Activated T-cell treated with anti-CD3 and anti-CD28 coated beads, Interleukin-2, amount 50 U/mL, for 24 hours (primary cell): ENCODE measurements at places on chromosomes 3 and 15.

DNA sequence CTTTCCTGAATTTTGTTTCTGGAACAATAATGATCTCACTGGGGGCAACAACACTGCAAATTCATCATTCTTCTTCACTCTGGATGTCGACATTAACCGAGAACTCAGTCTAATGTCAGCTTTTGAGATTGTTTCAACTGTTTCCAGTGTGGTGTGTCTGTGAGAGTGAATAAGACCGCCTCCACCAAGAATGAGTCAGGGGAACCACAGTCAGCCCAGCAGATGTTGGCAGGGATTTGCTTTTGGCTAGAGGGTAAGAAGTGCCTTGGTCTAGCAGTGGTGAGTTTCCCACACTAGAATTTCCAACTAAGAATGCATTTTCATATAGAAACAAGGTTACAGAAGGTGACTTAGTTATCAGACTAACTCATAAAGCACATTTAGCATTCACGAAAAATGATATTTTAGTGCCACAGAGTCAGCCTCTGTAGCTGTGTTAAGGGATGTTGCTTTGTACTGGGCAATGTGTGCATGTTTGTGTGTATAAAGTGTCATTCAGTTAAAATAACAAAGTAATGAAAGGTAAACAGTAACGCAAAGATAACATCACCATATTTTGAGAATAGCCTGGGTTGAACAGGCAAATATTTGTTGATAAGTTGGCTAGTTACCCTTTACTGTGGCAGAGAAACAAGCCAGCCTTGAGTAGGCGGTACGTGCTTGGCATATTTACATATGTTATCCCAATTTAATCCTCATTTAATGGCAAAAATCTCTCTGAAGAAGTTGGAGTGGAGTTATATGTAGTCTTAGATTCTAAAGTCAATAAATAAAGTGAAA, 33.8 kb downstream of the DRD3 start:
- no peak for DNase-seq

GRCh38 chr3:169811631-169812331, 889 bp upstream of the LRRIQ4 start:
- no peak for DNase-seq

- DNase-seq: no peak
Measured at GRCh38 chr3:175919133-175919532, 1060.0 kb downstream of the NAALADL2 start.

DNA sequence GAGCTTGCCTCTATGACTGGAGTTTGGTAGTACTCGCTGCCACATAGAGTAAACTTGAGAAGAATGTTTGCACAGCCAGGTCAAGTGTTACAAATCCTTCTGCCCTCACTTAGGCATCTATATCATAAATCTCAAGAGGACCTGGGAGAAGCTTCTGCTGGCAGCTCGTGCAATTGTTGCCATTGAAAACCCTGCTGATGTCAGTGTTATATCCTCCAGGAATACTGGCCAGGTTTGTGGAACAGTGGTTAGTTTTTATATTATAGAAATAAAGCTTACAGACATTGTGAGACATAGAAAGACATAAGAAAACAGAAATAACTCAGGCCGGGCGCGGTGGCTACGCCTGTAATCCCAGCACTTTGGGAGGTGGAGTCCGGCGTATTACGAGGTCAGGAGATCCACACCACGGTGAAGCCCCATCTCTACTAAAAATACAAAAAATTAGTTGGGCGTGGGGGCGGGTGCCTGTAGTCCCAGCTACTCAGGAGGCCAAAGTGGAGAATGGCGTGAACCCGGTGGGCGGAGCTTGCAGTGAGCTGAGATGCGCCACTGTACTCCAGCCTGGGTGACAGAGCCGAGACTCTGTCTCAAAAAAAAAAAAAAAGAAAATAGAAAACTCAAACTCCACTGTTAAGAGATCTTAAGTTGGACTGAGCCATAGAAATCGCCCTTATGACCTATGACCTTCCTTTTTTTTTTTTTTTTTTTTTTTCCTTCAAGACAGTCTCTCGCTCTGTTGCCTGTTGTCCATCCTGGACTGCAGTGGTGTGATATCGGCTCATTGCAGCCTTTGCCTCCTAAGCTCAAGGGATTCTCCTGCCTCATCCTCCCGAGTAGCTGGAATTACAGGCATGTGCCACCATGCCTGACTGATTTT, 2.2 kb downstream of the RPSA start:
- peak; percentile 63 for DNase-seq

GRCh38 chr15:49686599-49686998, 65.8 kb downstream of the DTWD1 start:
- no peak for DNase-seq

- DNase-seq: no peak
Measured at GRCh38 chr3:99624496-99625236, 13.7 kb upstream of the COL8A1 start.

DNA sequence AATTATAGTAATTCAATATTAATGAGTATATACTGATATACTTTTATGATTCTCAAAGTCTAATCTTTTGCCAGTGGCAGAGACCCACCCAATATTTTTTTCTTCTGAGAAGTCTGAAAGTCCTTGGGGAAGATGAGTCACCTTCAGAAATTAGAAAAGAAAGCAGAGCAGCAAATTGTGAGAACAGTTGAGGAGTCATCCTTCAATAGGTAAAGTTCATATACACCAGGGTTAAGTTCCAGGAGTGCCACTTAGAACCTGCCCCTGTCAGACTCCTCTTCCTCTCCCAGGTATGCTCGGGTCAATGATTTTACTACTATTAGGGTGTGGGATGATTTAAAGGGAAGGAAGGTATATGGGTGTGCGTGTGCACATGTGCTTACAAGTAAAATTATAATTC, 7.1 kb downstream of the CLRN1 start:
- DNase-seq: no peak

GRCh38 chr15:35444557-35445204, 101.3 kb downstream of the DPH6 start:
- DNase-seq: no peak

GRCh38 chr3:59424268-59425010, 374.6 kb upstream of the CFAP20DC start:
- no peak for DNase-seq

- no peak for DNase-seq
Measured at GRCh38 chr3:65200310-65200970, 512.6 kb upstream of the ADAMTS9 start.

DNA sequence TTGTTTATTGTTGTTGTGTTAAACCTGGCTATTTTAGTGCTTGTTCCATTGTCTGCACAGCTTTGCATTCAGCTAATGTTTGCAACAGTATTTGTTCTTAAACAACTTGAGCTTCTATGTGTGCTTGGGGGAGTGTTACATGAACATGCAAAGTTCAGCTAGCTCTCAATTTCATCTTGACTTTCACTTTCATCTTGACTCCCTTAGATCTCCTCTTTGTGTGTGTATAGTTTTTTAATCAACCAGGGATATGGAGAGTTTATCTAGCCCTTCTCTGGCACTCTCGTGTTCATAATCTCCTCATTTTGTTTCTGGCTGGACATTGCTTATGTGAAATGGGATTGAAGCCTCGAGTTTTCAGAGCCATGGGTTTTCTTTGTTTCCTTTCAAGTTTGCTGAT, 212.4 kb upstream of the ZBTB20 start:
- no peak for DNase-seq

DNA sequence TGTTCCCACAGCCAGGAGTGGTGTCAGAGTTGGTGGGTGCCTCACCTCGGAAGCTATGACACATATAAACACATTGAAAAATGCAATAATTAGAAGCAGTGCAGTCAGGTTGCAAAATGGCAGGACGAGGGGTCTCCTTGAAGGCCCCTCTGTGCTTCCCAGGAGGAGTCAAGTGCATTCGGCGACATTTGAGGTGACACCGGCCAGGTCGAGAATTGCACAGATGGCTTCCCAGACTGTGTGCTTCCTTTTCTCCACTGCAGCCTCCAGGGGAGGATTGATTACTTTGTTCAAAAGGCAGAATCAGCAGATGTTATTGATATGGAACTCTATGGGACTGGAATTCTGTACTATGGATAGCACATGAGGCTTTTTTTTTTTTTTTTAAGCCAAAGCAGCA, 163.2 kb downstream of the MINAR1 start:
- no peak for DNase-seq

DNA sequence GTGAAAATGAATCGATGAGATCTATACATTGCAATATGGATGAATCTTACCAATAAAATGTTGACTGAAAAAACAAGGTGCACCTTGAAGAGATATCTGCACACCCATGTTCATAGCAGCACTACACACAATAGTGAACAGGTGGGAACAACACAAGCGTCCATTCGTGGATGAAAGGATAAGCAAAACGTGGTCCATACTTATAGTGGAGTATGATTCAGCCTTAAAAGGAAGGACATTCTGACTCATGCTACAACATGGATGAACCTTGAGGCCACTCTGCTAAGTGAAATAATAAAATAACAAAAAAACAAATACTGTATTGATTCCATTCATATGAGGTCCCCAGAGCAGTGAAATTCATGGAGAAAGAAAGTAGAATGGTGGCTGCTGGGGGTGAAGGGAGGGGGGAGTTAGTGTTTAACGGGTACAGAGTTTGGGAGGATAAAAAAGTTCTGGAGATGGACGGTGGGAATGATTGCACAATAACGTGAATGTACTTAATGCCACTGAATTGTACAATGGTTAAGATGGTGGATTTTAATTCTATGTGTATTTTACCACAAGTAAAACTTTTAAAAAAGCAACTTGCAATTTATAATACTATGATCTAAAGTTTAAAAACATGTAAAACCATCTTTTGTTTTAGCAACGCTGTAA, 35.6 kb downstream of the IQSEC1 start:
- no peak for DNase-seq

DNA sequence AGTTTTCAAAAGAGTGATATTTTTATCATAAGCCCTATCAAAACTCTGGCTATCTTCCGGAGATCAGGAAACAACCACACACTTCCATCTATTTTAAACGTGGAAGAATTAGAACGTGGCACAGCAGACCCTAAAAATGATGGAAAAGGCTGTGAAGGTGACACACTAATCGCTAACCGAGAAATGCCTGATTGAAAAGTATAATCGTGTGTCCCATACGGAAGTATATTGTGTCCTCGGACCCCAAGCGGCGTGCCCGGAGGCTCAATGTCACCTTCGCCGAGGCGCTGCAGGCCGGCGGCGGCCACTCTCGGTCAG, 642 bp downstream of the COX5A start:
- no peak for DNase-seq

DNA sequence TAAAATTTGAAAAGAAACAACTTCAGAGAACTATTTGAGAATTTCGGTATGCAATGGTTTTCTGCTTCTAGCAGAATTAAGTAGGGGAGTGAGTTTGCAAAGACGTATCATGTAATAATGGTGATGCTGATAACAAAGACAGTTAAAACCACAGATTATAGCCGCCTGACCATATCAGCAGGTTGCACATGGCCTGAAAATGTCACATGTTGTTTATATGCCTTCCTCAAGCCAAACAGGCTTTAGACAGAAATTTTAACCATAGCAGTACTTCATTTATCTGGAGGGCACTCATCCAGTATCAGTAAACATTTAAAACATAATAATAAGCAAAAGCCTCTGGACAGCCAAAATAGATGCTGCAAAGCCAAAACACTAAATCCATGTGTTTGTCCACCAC, 131.7 kb downstream of the RYR3 start:
- no peak for DNase-seq

- DNase-seq: no peak
Measured at GRCh38 chr15:26013981-26014380, 150.9 kb upstream of the ATP10A start.

- DNase-seq: no peak
Measured at GRCh38 chr3:40417845-40418543, 31.0 kb downstream of the ENTPD3 start.

- no peak for DNase-seq
Measured at GRCh38 chr3:160564258-160564911, 986 bp downstream of the KPNA4 start.

DNA sequence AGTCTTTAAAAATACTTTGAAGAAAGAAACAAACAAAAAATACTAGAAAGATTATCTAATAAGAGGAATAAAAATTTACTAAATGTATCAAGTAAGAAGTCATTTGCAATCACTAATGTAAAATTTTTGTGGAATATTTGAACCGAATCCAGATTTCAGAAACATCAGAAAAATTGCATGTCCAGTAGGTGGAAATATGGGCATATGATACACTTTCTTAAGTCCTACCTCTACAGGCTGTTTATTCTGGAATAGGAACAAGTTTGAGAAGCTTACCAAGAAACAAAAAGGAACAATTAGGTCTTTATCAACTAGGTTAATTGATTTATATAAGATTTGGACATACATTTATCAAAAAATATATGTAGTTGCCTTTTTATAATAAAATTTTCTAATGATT, 292.9 kb upstream of the ROBO1 start:
- DNase-seq: no peak

- no peak for DNase-seq
Measured at GRCh38 chr3:150116196-150116595, 145.5 kb upstream of the PFN2 start.

DNA sequence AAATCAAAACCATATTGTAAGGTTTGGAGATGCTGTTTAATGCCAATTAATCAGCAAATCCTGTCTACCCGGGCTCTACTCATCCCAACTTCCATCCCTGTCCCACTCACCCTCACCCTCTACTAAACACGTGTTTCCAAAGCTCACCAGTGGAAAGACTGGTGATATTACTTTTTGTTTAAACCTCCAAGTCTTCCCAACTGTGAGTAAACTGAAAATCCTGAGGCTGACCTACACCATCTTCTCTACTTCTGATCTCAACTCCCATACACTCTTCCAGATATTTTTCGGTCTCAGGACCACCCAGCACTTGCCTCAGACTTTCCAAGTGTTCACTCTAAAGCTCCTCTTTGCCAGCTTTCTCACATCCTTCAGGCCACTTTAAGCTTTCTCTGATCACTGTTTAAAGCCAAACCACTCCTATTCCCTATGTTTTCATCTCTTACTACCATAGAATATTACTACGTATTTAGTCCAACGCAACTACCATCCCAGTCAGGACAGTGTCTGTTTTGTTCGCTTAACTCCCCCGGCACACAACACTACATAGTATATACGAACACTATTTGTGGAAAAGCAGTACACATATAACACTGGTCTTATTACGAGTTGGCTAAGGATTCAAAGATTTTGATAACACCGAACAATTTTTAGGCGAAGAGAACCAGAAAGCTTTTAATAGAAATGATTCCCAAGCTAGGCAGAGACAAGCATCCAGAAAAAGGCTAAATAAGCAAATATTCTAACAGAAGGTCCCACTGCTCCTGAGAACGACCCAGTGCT, 684 bp downstream of the RPL4 start:
- no peak for DNase-seq

- DNase-seq: no peak
Measured at GRCh38 chr3:56355570-56356185, 112.6 kb downstream of the ERC2 start.

- DNase-seq: no peak
Measured at GRCh38 chr3:8070011-8070410, 431.6 kb upstream of the LMCD1 start.

GRCh38 chr3:42651248-42652091, 2.0 kb upstream of the ZBTB47 start:
- DNase-seq: no peak

DNA sequence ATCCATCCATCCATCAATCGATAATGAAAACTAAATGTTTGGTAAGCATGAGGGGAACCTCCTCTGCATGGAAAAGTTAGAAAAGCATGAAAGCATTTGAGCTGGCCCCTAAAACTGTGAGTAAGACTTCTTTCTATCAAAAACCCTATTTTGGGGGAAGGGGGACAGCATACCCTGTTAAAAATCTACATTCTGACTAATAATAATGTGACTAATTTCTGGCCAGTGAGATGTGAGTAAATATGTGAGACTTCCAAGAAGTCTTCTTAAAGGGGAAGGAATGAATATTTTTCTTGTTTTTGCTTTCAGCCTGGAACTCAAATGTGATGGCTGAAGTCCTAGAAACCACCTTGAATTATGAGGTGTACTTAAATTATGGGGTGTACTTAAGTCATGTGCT, 54.9 kb downstream of the C3orf85 start:
- no peak for DNase-seq

- DNase-seq: no peak
Measured at GRCh38 chr3:38227989-38228388, 37.6 kb upstream of the SLC22A13 start.
